Pancreas (tissue), 10 donors: ENCODE measurements at places on chromosomes 5 and 9. TPM values are rescaled to one million over a fixed set of nuclear protein-coding genes. Genes with fewer than 3 reads are reported as not detected.

CLIC3 gene
- 0.24 TPM for total RNA-seq

DOCK2 gene
- total RNA-seq, result 1.6 TPM

ADAMTS13 gene
- 2.0 TPM for total RNA-seq

FOXD4 gene
- total RNA-seq, result 0.28 TPM

IFNA2 gene
- total RNA-seq, result not detected

HEMGN gene
- total RNA-seq, result not detected

AMBP gene
- 73.8 TPM for total RNA-seq

C9 gene
- not detected for total RNA-seq

GKAP1 gene
- 6.6 TPM for total RNA-seq

OBP2B gene
- not detected for total RNA-seq

NXNL2 gene
- 0.28 TPM for total RNA-seq

RANBP17 gene
- total RNA-seq, result 5.8 TPM

MYMK gene
- not detected for total RNA-seq

IGFBPL1 gene
- total RNA-seq, result 1.1 TPM

CCDC171 gene
- total RNA-seq, result 2.1 TPM

SARDH gene
- total RNA-seq, result 29.3 TPM

POU5F2 gene
- total RNA-seq, result 0.94 TPM

NKD2 gene
- total RNA-seq, result 3.9 TPM

CCDC187 gene
- total RNA-seq, result 0.41 TPM

TUBB4B gene
- total RNA-seq, result 57.5 TPM

HRCT1 gene
- total RNA-seq, result 1.5 TPM

GADD45G gene
- 39.6 TPM for total RNA-seq

HMCN2 gene
- 0.84 TPM for total RNA-seq

IL5 gene
- not detected for total RNA-seq

INSL4 gene
- total RNA-seq, result not detected

KDM3B gene
- 24.0 TPM for total RNA-seq

PCDH1 gene
- total RNA-seq, result 17.7 TPM

CDC20B gene
- total RNA-seq, result not detected

CKMT2 gene
- 2.3 TPM for total RNA-seq

UBE2QL1 gene
- total RNA-seq, result 0.66 TPM

KIF20A gene
- total RNA-seq, result 1.00 TPM

CNTFR gene
- 0.28 TPM for total RNA-seq

CCDC69 gene
- 22.4 TPM for total RNA-seq

WWC1 gene
- total RNA-seq, result 36.4 TPM

INSYN2B gene
- not detected for total RNA-seq

GZMA gene
- total RNA-seq, result 0.93 TPM

PPP2CA gene
- 58.1 TPM for total RNA-seq

NUTM2G gene
- total RNA-seq, result not detected

MOCS2 gene
- total RNA-seq, result 20.5 TPM
